Activated gamma-delta T cell treated with anti-CD3 and anti-CD28 coated beads, Interleukin-2, amount 50 U/mL, for 16 hours (primary cell): ENCODE measurements at places on chromosomes 3 and 15.

GRCh38 chr3:150183678-150184425 is 213.2 kb upstream of the PFN2 start:
- DNase-seq: peak; percentile 6

DNA sequence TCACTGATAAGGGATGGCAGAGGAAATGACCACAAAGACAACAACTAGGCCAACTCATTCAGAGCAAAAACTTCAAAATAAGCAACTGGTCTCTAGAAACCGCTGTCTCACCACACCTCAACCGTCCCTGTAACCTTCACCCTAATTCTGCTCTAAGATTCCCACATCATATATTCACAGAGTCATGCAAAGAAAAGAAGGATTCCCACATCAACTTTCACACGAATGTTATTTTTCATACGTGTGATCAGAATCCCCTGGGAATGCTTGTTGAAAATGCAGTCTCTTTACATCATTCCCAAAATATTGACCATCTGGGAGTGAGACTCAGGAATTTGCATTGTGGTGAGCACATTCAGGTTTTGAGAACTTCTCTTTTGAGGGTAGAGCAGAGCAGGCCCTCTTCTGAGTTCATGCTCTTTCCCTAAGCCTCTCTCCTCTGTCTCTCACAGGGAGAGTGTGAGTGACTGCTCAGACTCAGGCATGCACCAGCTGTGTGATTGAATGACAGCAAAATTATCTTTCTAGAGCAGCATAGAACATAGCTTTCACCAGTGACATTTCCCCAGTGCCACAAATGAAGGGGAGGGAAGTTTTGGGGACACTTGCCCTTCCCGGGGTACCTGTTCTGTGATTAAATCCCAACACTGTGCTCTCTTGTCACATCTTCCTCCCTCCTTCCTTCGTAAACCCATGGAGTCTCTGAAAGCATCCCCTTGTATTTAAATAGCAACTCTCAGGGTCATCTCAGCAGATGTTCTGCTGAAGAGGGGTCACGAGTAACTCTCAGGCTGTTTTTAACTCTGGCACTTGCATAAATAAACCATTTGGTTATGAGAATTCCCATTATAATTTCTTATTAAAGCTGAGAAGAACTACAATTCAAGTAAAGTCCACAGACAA is 170.9 kb downstream of the PLCL2 start:
- no peak for DNase-seq

GRCh38 chr3:188760408-188760807 is 411.4 kb upstream of the TPRG1 start:
- DNase-seq: no peak

- no peak for DNase-seq
These were observed 123.8 kb upstream of the ZBTB20 start for GRCh38 chr3:115270849-115271248.

- DNase-seq: no peak
These were observed 146.7 kb upstream of the IQSEC1 start for GRCh38 chr3:13219902-13220296.
